ENCODE measurements at places on chromosomes 7 and 10. TPM values are rescaled to one million over a fixed set of nuclear protein-coding genes. Genes with fewer than 3 reads are reported as not detected.
A peak's percentile ranks its signal among the peaks of the same experiment; 100 is the strongest.

GPR85 gene
- not detected for total RNA-seq

CYP3A4 gene
- total RNA-seq: not detected

DDC gene
- 75.9 TPM for total RNA-seq

AHCYL2 gene
- 17.2 TPM for total RNA-seq

PRSS1 gene
- 18.1 TPM for total RNA-seq

FAM131B gene
- total RNA-seq: 22.3 TPM

DNA sequence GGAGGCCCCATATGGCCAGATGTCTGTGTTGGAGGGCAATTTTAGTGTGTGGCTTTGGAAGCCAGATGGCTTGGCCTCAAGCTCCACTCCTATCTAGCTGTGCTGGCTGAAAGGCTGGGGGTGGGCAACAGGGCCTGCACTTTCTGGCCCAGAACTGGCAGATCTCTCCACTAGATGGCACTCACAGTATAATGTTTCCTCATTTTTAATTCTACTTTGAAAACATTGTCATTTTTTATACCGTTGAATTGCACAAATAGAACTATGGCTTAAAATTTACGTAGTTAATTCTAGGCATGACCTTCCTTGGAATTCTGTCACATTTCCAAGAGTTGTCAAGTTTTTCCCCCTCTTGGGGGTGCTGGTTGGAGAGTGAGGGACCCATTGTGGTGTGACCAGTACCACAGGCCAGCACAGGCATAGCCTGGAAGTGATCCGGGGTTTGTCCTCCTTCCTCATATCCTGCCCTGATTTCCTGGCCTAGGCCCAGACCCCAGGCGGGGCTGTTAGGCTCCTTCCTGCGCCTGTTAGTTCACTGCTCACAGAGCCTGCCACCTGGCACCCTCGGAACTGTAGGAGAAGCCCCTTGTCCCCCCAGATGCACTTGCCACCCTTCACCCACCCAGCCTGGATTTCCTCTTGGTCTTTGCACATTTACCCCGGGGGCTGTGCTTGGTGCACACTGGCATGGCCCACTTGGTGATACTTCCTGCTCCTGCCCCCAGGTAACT, 52.8 kb downstream of the ARHGAP22 start:
- no peak overlapping the region for H3K27ac ChIP-seq
- no peaks in the 10 kb centered on the region for H3K27me3 ChIP-seq
- DNase-seq: no peak
- no peaks in the 10 kb centered on the region for H3K4me1 ChIP-seq
- H3K4me3 ChIP-seq: no peak overlapping the region

- H3K4me1 ChIP-seq: no peaks in the 10 kb centered on the region
- no peaks in the 10 kb centered on the region for H3K27me3 ChIP-seq
- no peak overlapping the region for H3K4me3 ChIP-seq
- H3K27ac ChIP-seq: no peak overlapping the region
- no peaks in the 10 kb centered on the region for H3K36me3 ChIP-seq
Measured at GRCh38 chr7:27191161-27191731, 6.2 kb upstream of the HOXA11 start.

GRCh38 chr10:96410296-96410695, 51.5 kb upstream of the OPALIN start:
- no peaks in the 10 kb centered on the region for H3K4me1 ChIP-seq
- H3K4me3 ChIP-seq: no peak overlapping the region
- no peak for DNase-seq
- H3K27ac ChIP-seq: no peak overlapping the region
- no peaks in the 10 kb centered on the region for H3K27me3 ChIP-seq

- H3K27ac ChIP-seq: peak overlapping the region; percentile 13
- H3K27me3 ChIP-seq: no peaks in the 10 kb centered on the region
- H3K36me3 ChIP-seq: peaks cover 2% of the 10 kb centered on the region
- DNase-seq: peak; percentile 88
- peaks cover 9% of the 10 kb centered on the region for H3K4me1 ChIP-seq
- H3K4me3 ChIP-seq: no peak overlapping the region
Measured at GRCh38 chr7:48109848-48110663, 21.0 kb downstream of the UPP1 start.

DNA sequence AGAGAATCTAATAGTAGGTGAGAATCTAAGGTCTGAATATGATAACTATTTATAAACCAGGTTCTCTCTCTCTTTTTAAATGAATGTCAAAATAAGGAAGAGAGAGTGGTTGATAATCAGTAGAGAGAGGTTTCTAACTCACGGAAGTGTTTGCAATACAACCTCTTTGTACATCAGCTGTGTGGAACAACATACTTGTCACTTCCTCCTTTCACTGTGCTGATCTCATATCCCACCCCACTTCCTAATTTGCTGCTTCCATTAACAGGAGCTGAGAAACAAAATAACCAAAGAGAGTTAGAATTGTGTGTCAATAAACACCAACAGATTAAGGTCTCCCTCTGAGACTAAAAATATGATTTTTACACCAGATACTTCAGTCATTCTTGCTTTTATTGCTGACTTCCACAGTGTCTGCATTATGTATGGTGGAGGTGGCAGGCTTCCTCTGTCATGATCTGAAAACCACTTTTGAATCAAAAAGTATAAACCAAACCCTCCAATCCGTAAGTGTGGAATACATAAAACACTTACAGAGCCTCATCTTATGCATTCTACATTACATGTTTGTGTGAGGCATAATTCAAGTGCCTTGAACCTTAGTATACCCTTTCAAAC, 25.0 kb downstream of the CACUL1 start:
- H3K27me3 ChIP-seq: no peaks in the 10 kb centered on the region
- H3K36me3 ChIP-seq: no peaks in the 10 kb centered on the region
- H3K27ac ChIP-seq: no peak overlapping the region
- no peak for DNase-seq

DNA sequence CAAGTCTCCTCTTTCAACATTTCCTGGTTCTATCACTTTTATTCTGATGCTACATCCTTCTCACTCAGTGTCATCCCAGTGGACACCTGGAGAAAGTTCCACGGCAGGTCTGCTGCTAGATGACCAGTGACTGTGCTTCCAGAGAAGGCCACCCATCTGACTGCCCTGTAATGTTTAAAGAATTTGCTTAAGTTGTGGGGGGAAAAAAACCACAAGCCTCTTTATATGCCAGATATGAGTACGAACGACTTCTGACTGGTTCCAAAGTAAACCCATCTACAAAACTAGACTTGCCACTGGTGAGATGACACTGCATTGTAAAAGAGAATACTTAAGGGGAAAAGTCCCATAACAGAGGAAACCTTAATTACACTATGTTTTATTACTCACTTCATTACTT, 69.6 kb upstream of the VWC2 start:
- no peak for DNase-seq
- H3K27ac ChIP-seq: no peak overlapping the region
- H3K36me3 ChIP-seq: no peaks in the 10 kb centered on the region
- H3K4me1 ChIP-seq: no peaks in the 10 kb centered on the region

DNA sequence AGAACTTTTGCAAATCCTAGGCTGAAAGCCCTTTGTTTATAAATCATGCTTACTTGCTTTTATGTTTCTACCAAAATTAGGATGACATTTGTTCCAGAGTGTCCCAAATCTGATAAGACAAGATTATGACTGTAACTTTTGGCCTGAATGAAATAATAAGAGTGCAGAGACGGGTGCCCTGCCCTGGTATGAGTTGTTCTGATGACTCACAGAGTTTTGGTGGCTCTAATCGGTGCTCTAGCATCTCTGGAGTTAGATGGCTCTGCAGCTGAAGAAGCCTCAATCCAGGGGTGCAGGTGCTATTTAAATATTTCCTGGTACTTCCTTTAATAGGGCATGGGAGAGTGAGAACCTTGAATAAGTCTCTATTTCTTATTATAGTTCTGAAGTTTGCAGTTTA, 102.2 kb upstream of the ELMO1 start:
- DNase-seq: no peak
- H3K27me3 ChIP-seq: no peaks in the 10 kb centered on the region
- H3K27ac ChIP-seq: no peak overlapping the region

GRCh38 chr7:130277763-130278643, 11.3 kb downstream of the CPA2 start:
- no peaks in the 10 kb centered on the region for H3K27me3 ChIP-seq
- H3K27ac ChIP-seq: peak overlapping the region; percentile 45
- H3K4me1 ChIP-seq: peaks cover 6% of the 10 kb centered on the region

- peaks cover 16% of the 10 kb centered on the region for H3K4me1 ChIP-seq
- H3K4me3 ChIP-seq: no peak overlapping the region
- H3K27ac ChIP-seq: no peak overlapping the region
- H3K36me3 ChIP-seq: no peaks in the 10 kb centered on the region
- DNase-seq: no peak
- H3K27me3 ChIP-seq: no peaks in the 10 kb centered on the region
Measured at GRCh38 chr10:11143242-11143641, 125.6 kb downstream of the CELF2 start.

DNA sequence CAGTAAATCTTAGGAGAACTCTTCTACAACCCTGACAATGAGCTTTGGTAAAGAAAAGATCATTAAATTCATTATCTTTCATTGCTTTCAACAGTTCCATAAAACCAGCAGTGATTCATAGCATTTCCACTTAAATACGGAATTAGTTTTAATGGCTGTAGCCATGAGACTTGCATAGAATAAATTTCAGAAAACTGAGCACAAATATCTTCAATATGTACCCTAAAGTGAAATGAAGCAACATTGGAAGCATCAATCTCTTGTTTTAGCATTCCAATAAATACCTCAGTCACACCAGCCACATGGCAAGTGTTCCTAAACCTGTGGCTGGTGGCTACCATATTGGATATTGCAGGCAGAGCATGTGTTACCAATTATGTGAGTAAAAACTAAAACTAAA, 3.6 kb upstream of the RARRES2 start:
- no peaks in the 10 kb centered on the region for H3K36me3 ChIP-seq
- H3K27ac ChIP-seq: no peak overlapping the region
- no peaks in the 10 kb centered on the region for H3K4me1 ChIP-seq
- no peak for DNase-seq

DNA sequence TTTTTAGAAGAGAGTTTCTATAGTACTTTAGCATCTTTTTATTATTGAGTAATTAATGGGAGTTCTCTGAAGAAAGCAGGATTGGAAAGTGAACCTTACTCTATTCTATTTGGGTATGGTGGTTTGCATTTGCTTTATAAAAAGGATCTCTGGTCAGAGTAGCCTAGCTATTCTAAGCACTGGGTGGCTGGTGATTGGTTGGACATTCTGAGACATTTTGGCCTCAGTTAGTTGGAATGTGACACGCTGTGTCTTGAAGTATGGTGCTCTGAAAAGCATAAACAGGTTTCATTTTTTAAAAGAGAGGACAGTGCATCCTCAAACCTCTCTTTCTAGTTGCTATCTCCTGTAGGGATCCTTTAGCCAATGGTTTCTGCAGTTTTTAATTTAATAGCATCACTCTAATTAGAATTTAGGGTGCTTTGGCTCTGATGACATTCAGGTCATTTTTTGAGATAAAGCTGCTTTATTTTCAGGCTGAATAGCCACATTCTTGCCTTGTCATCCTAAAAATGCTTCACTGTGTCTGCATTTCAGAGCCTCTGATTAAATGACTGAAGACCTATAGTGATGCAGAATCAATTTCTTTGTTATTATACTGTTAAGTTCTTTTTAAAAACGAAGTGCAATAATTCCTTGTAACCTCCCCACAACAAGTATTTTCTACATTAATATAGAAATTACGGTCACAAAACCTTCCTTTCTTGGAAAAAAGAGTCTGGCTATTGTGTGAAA, 20.6 kb downstream of the TMEM178B start:
- no peak overlapping the region for H3K4me3 ChIP-seq
- H3K4me1 ChIP-seq: no peaks in the 10 kb centered on the region
- H3K27me3 ChIP-seq: no peaks in the 10 kb centered on the region
- H3K36me3 ChIP-seq: no peaks in the 10 kb centered on the region
- no peak overlapping the region for H3K27ac ChIP-seq

DNA sequence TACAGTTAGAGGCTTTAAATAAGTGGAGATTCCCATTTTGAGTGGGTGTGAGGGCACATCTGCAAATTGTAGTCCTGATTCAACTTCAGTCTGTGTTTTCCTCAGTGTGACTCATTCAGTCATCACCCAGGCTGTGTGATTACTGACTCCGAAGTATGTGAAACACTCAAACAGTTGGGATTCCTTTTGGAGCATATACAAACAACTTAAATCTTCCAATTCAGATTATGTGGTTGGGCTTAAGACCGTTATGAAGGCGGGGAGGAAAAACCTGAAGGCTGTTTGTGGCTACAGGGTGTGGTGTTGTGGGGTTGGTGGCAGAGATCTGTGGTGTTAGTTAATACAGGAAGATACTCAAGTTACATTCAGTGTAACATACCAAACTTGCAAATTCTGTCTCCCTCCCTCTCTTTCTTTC, 259.7 kb upstream of the FERD3L start:
- no peak overlapping the region for H3K4me3 ChIP-seq
- DNase-seq: no peak
- H3K27me3 ChIP-seq: no peaks in the 10 kb centered on the region
- H3K27ac ChIP-seq: no peak overlapping the region
- no peaks in the 10 kb centered on the region for H3K36me3 ChIP-seq

GRCh38 chr7:25215694-25216335, 12.5 kb downstream of the NPVF start:
- H3K36me3 ChIP-seq: no peaks in the 10 kb centered on the region
- no peak for DNase-seq
- H3K4me1 ChIP-seq: no peaks in the 10 kb centered on the region
- no peaks in the 10 kb centered on the region for H3K27me3 ChIP-seq

DNA sequence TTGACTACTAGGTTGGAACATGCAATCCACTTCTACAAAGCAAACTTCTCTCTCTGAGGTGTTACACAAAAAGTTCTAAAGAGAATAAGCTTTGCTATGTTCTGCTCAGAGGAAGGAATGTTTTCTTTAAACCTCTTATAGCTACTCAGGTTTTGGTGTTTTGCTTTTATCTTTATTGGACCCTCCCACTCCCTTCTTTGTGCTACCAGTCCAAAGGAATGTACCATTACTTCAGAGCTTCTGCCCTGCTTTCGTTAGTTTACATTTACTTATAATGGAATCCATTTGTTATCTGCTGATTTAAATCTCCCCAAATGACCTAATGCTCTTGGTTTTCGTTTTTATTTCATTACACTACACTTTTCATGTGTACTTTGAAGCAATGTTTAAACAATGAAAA, 154.9 kb downstream of the ATE1 start:
- H3K36me3 ChIP-seq: no peaks in the 10 kb centered on the region
- H3K27me3 ChIP-seq: no peaks in the 10 kb centered on the region
- no peak overlapping the region for H3K4me3 ChIP-seq

DNA sequence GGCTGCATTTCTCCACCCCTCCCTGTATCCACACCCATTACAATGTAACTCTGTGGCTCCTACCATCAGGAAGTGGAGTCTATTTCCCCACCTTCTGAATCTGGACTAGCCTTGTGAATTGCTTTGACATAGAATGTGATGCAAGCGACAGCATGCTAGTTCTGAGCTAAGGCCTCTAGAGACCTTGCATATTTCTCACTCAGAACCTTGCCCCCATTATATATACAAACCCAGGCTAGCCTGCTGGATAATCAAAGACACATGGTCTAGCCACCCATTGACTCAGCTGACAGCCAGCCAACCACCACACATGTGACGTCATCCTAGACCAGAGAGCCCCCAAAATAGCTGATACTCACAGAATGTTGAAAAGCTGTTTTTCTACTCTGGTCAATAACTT, 77.9 kb downstream of the CCDC71L start:
- DNase-seq: no peak
- no peaks in the 10 kb centered on the region for H3K36me3 ChIP-seq

GRCh38 chr10:5862360-5862961, 27.2 kb downstream of the ANKRD16 start:
- no peak for DNase-seq
- H3K36me3 ChIP-seq: no peaks in the 10 kb centered on the region
- no peak overlapping the region for H3K4me3 ChIP-seq
- no peak overlapping the region for H3K27ac ChIP-seq

All from Caco-2 (cell line).